Temporal lobe (tissue), 4 donors: ENCODE measurements at places on chromosomes 7 and 10. TPM values are rescaled to one million over a fixed set of nuclear protein-coding genes. Genes with fewer than 3 reads are reported as not detected.

The PRKG1 gene
- 13.8 TPM for total RNA-seq

The STAG3 gene
- total RNA-seq: 0.74 TPM

The FAM13C gene
- 15.2 TPM for total RNA-seq

The ZNF22 gene
- 34.4 TPM for total RNA-seq

The CNPY1 gene
- 0.74 TPM for total RNA-seq

The MRLN gene
- total RNA-seq: 0.49 TPM

The MUC3A gene
- 0.98 TPM for total RNA-seq

The GSTO1 gene
- 17.5 TPM for total RNA-seq

The IFIT5 gene
- total RNA-seq: 35.4 TPM

The NAT16 gene
- total RNA-seq: 2.2 TPM

The RAMP3 gene
- 6.1 TPM for total RNA-seq

The PPP1R17 gene
- 3.0 TPM for total RNA-seq

The PON3 gene
- total RNA-seq: under 0.01 TPM

The AKR1C1 gene
- total RNA-seq: 27.5 TPM

The CCDC172 gene
- total RNA-seq: not detected

The EIF4EBP2 gene
- total RNA-seq: 75.2 TPM

The MLXIPL gene
- total RNA-seq: not detected
